Psoas muscle (tissue), 8 donors: ENCODE measurements at places on chromosomes 3 and 15. TPM values are rescaled to one million over a fixed set of nuclear protein-coding genes. Genes with fewer than 3 reads are reported as not detected.

GRCh38 chr15:76201536-76202255 is 109.6 kb downstream of the ETFA start:
- H3K36me3 ChIP-seq: peaks cover 10% of the 10 kb centered on the region
- no peaks in the 10 kb centered on the region for H3K27me3 ChIP-seq
- H3K4me3 ChIP-seq: no peak overlapping the region

DNA sequence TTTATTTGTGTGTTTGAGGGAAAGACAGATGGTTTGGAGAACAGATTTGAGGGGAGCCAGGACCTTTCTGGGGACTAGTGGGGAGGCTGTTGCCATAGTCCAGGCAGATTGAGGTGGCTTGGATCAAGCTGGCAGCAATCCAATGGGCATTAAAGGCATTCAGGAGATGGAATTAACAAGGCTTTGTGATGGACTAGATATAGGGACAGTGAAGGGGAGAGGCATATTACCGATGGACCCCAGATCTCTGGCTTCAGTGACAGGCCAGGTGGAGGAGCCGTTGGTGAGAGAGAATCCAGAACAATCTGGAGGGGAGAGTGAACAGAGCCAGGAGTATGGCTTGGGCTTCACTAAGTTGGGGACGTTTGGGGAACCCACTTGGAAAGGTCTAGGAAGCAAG is 124.8 kb downstream of the EEFSEC start:
- H3K4me1 ChIP-seq: peaks cover 13% of the 10 kb centered on the region
- H3K4me3 ChIP-seq: no peak overlapping the region
- no peaks in the 10 kb centered on the region for H3K36me3 ChIP-seq
- DNase-seq: no peak
- H3K27ac ChIP-seq: no peak overlapping the region

DNA sequence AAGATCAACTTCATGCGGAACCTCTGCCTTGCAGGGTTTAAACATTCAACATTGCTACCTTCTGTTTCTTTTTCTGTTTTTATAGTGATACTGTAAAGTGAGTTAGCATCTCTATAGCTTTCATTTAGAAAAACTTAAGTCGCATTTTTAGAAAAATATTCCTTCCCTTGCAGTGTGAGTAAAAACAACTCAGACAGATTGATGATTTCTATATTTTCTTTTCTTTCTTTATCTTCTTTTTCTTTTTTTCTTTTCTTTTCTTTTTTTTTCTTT is 2.8 kb upstream of the MEIS2 start:
- H3K4me1 ChIP-seq: peaks cover 4% of the 10 kb centered on the region
- H3K36me3 ChIP-seq: no peaks in the 10 kb centered on the region
- H3K27ac ChIP-seq: no peak overlapping the region
- H3K4me3 ChIP-seq: peak overlapping the region; percentile 89

DNA sequence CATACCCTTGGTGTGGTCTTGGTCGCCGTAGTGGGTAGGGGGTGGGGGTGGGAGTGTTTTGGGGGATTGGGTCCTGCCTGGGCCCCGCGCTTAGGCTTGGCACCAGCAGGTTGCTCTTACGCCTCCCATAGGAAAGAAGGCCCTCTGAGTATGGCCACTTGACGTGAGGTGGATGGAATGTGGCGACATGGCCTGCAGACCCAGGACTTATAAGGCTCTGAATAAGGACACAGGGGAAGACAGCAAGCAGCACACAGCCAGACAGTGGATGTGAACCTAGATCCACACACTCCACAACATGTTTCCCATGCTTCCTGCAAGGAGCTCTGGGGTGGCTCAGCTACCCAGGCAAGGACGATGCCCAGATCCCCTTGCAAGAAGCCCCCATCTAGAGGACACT is 12.4 kb downstream of the RBPMS2 start:
- H3K36me3 ChIP-seq: no peaks in the 10 kb centered on the region
- no peaks in the 10 kb centered on the region for H3K4me1 ChIP-seq
- H3K4me3 ChIP-seq: no peak overlapping the region
- H3K27ac ChIP-seq: peak overlapping the region; percentile 46
- H3K27me3 ChIP-seq: no peaks in the 10 kb centered on the region

- H3K4me3 ChIP-seq: no peak overlapping the region
- H3K4me1 ChIP-seq: peaks cover 7% of the 10 kb centered on the region
- no peaks in the 10 kb centered on the region for H3K27me3 ChIP-seq
- no peak overlapping the region for H3K27ac ChIP-seq
Observed at GRCh38 chr3:126087552-126088175, 3.7 kb upstream of the SLC41A3 start.

- no peaks in the 10 kb centered on the region for H3K4me1 ChIP-seq
- H3K27me3 ChIP-seq: no peaks in the 10 kb centered on the region
- H3K36me3 ChIP-seq: no peaks in the 10 kb centered on the region
- H3K4me3 ChIP-seq: no peak overlapping the region
Observed at GRCh38 chr3:153142961-153143360, 19.1 kb upstream of the RAP2B start.

GRCh38 chr3:103057003-103057402 is 622.2 kb downstream of the ZPLD1 start:
- H3K27me3 ChIP-seq: no peaks in the 10 kb centered on the region
- no peak overlapping the region for H3K27ac ChIP-seq
- no peaks in the 10 kb centered on the region for H3K4me1 ChIP-seq
- H3K36me3 ChIP-seq: no peaks in the 10 kb centered on the region
- no peak for DNase-seq

DNA sequence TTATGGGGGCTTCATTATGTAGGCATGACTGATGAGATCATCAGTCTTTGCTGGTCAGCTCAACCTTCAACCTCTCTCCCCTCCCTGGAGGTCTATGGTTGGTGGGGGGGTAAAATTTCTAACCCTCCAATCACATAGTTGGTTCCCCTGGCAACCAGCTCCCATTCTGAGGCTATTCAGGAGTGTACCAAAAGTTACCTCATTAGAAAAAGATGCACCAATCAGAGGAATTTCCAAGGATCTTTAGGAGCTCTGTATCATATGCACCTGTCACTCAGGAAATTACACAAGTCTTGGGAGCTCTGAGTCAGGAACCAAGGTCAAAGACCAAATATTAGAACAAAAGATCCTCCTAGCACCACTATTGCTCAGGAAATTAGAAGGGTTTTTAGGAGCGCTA is 21.4 kb upstream of the LEO1 start:
- no peak for DNase-seq
- no peak overlapping the region for H3K27ac ChIP-seq
- H3K36me3 ChIP-seq: no peaks in the 10 kb centered on the region
- H3K27me3 ChIP-seq: no peaks in the 10 kb centered on the region

- H3K36me3 ChIP-seq: no peaks in the 10 kb centered on the region
- H3K27me3 ChIP-seq: no peaks in the 10 kb centered on the region
- H3K4me3 ChIP-seq: peak overlapping the region; percentile 36
- H3K4me1 ChIP-seq: peaks cover 44% of the 10 kb centered on the region
Observed at GRCh38 chr3:24545887-24546286, 51.2 kb upstream of the THRB start.

DNA sequence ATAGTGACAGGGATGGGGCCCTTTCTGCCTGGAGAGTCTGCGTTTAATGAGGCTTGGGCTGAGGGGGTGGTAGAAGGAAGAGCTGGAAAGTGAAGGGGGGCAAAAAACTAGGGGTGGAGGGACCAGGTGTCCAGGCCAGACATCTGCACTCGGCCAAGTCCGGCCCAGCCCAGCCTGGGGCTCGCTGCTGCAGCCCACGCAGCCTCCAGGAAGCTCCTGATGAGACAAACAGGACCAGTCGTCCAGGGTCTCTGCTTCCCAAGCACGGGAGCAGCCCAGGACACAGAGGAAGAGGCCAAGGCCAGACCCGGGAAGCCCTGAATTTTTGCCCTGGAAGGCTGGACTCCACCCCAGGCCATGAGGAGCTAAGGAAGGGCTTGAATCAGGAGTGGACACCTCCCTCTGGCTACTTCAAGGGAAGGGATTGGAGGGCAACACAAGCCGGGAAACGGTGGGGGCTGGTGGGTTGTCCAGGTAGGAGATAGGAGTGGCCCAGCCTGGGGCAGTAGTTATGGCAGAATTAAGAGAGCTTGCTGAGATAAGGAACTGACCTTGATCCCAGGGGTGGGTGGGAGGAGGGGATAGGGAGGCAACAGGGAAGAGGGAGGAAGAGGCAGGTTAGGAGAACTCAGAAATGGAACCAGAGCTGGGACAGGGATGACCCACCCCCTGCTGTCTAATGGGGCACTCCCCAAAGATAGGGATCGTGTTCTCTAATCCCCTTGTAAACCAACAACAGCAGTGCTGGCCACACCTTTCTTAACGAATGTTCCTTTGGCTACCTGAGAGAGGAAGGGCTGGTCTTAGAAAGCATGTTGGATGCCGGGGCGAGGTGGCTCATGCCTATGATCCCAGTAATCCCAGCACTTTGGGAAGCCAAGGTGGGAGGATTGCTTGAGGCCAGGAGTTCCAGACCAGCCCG is 89.5 kb downstream of the ANP32A start:
- no peaks in the 10 kb centered on the region for H3K36me3 ChIP-seq
- no peaks in the 10 kb centered on the region for H3K27me3 ChIP-seq
- H3K4me3 ChIP-seq: no peak overlapping the region
- H3K4me1 ChIP-seq: peaks cover 7% of the 10 kb centered on the region

DNA sequence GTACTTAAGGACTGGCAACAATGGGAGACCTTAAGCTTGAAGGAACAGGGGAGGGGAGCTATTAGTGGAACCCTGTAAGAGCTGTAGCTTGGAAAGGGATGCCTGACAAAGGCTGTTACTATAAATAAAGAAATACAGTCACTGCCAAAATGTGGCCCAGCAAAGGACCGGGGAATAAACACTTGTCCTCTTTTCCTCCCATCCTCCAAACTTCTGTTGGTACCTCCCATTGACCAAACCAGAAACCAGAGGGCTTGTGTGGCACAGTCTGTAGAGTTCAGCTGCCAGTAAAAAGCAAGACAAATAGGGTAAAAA is 25.1 kb upstream of the TCF12 start:
- no peaks in the 10 kb centered on the region for H3K27me3 ChIP-seq
- no peaks in the 10 kb centered on the region for H3K36me3 ChIP-seq
- H3K4me1 ChIP-seq: peaks cover 17% of the 10 kb centered on the region
- DNase-seq: no peak
- peak overlapping the region; percentile 59 for H3K27ac ChIP-seq

- DNase-seq: no peak
- H3K27ac ChIP-seq: peak overlapping the region; percentile 77
- H3K27me3 ChIP-seq: no peaks in the 10 kb centered on the region
Observed at GRCh38 chr3:134476306-134476705, 9.5 kb downstream of the ANAPC13 start.

DNA sequence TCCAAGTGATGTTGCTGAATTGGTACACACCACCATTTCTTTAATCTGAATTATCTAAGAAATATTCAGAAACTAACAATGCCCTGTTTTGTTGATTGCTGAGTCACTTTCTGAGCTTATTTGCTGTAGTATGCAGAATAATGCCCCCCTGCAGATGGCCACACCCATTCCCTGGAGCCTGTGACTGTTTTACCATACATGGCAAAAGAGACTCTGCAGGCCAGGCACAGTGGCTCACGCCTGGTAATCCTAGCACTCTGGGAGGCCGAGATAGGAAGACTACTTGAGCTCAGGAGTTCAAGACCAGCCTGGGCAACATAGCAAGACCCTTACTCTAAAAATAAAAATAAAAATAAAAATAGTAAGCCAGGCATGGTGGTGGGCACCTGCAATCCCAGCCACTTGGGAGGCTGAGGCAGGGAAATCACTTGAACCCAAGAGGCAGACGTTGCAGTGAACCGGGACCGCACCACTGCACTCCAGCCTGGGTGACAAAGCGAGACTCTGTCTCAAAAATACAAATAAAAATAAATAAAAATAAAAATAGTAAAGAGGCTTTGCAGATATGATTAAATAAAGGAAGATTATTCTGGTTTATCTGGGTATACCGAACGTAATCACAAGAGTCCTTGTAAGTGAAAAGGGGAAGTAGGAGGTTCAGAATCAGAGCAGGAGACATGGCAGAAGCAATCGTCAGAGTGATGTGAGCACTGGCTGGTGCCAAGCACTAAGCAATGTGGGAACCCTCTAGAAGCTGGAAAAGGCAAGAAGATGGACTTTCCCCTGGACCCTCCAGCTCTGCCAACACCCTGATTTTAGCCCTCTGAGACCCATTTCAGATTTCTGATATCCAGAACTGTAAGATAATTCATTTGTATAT is 19.0 kb downstream of the PCYT1A start:
- peaks cover 71% of the 10 kb centered on the region for H3K36me3 ChIP-seq
- H3K4me1 ChIP-seq: peaks cover 10% of the 10 kb centered on the region
- H3K27ac ChIP-seq: no peak overlapping the region

DNA sequence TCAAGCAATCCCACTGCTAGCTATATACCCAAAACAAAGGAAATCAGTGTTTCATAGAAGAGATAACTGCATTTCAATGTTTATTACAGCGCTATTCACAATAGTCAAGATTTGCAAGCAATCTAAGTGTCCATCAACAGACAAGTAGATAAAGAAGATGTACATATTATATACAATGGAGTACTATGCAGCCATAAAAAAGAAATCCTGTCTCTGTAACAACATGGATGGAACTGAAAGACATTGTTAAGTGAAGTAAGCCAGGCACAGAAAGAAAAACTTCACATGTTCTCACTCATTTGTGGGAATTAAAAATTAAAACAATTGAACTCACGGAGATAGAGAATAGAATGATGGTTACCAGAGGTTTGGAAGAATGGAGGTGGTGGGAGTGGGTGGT is 89.2 kb downstream of the LSAMP start:
- no peak for DNase-seq
- no peaks in the 10 kb centered on the region for H3K36me3 ChIP-seq
- H3K27ac ChIP-seq: no peak overlapping the region
- no peak overlapping the region for H3K4me3 ChIP-seq
- H3K27me3 ChIP-seq: no peaks in the 10 kb centered on the region

DNA sequence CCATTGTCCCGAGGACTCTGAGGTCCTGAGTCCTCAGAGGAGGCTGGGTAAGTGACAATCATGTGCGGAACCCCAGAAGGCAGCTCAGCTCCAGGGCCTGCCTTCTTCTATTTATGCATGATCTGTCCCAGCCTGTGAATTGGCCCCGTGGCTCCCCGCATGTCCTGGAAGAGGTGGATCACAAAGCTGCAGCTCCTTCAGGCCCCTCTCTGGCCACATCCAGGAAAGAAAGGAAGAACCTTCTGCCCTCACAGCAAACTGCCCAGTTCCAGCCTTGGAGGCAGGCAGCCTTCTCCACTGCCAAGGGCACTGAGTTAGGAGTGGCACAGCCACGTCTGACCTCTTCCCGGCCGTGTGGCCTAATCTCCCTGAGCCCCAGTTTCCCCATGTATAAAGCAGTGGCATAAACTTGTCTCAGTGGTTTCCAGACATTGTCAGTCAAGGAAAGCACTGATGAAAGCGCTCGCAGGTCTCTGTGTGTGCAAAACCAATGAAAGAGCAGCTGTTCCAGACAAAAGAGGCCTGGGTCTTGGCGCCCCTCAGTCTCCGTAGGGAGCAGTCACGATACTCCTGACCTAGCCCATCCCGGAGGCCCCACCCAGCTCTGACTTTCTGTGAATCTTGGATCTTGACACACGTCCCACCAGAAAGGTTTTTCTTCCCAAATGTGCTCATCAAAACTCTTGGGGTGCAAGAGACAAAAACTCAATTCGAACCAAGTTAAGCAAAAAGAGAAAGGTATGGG is 497.3 kb downstream of the SHQ1 start:
- no peaks in the 10 kb centered on the region for H3K36me3 ChIP-seq
- no peak overlapping the region for H3K4me3 ChIP-seq
- H3K27ac ChIP-seq: no peak overlapping the region

Gene NMB
- 5.6 TPM for polyA plus RNA-seq

Gene CCR9
- not detected for polyA plus RNA-seq

Gene SPINK8
- polyA plus RNA-seq: not detected

Gene TTLL13
- 0.13 TPM for polyA plus RNA-seq

Gene PLOD2
- polyA plus RNA-seq: 2.0 TPM

Gene RPL14
- polyA plus RNA-seq: 1,123 TPM

Gene IL17RE
- 0.07 TPM for polyA plus RNA-seq

Gene HCLS1
- polyA plus RNA-seq: 6.9 TPM

Gene CPLX3
- 0.04 TPM for polyA plus RNA-seq

Gene LRRK1
- polyA plus RNA-seq: 0.91 TPM

Gene SMCO1
- 11.4 TPM for polyA plus RNA-seq
